ENCODE measurements at places on chromosomes 11 and 22.

DNA sequence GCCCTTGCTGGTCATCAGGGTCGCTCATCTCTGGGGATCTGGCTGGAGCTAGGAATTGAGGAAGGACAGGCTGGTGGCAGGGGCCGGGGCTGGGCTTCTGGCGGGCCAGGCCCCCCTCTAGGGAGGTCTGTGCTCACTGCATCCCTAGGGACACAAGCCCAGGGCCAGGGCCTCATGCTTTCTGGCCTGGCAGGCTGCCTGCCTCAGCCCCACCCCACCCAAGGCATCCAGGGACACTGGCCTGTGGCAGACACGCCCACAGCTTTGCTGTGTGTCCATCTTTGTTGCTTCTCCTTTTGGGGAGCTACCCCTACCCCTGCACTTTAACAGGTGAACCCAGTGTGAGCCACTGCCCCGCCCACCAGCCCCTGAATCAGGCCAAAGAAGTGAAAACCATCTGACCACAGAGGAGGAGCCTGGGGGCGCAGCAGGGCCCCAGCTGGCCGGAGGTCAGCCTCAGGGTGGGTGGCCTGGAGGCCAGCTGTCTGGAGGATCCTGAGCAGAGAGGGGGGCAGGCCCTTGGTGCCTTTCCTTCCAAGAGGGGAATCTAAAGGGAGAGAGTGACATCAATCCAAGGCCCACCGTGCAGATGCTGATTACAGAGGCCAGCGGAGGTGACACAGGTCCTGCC, 26.8 kb upstream of the CELSR1 start:
- no peak for DNase-seq

DNA sequence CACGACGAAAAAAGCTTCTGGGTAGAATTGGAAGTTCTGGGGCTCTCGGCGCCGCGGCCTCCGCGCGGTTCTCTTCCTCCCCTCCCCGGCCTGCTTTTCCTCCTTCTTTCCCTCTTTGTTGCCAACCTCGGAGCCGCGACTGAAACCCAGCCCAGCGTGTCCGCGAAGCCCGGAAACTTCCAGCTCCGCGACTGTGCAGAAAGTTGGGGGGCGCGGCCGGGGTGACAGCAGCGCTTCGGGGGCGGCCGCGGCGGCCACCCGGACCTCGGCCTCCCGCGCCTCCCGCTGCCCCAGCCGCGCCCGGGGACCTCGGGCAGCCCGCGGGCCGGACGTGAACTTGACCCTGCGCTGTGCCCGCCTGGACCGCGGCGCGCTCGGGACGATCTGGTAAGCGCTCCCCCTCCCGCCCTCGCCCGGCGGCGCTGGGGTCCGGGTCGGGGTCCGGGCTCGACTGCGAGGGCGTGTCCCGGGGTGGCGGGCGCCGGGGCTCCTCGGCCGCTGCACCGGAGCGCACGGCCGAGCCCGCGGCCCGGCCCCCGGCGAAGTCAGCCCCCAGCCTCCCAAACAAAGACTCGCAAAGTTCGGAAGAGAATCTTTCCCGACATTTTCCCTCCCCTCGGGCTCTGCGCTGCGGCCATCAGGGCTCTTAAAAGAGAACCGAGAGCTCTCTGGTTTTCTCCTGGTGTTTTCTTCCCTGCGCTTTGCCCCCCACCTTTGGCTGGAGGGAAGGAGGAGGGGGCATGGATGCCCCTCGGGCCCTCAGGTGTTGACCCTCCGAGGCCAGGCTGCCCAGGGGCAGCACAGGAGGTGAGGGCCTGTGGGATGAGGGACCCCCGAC, 67.9 kb upstream of the WNT7B start:
- peak; percentile 45 for DNase-seq

GRCh38 chr22:22879675-22880155, 7.9 kb upstream of the IGLL5 start:
- no peak for DNase-seq

- DNase-seq: peak; percentile 39
These were observed 72.5 kb downstream of the PACS1 start for GRCh38 chr11:66142370-66143263.

DNA sequence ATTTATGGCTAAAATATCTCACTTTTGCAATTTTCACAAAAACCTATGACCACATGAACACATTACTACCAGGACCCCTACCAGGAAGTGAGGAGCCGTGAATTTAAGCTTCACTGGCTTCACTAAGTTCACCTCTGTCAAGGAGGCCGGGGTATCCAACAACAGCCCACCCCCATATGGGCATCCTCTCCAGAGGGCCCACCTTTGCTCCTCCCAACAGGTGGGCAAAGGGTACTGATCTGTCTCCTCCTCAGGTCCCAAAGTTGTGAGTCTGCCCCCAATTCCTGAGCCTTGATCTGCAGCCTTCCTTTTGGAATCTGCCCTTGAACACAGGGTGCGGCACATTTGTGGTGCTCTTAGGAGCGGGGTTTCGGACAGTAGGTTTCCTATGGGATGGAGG, 66.9 kb downstream of the OTOG start:
- DNase-seq: no peak

DNA sequence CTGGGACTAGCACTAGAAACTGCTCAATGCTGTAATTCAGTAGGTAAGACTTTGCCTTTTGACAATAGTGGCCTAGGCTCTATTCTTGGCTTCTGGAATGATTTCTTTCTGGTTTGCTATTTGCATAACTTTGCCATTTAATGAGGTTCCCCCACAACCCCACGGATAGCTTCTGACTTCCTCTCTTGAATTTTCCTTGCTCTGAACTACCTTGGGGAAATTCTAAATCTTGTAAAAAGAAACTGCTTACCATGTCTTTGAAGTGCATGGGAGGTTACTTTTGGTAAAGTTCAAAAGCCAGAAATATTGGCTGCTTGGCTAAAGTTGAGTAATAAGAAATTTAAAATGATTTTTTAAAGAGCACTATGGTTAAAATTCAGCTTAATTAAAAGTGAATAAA, 35.3 kb downstream of the CARD18 start:
- no peak for DNase-seq

- DNase-seq: peak; percentile 77
These were observed 435.1 kb upstream of the DDI1 start for GRCh38 chr11:103601225-103601846.

GRCh38 chr11:77191429-77191822, 63.4 kb downstream of the MYO7A start:
- DNase-seq: no peak

DNA sequence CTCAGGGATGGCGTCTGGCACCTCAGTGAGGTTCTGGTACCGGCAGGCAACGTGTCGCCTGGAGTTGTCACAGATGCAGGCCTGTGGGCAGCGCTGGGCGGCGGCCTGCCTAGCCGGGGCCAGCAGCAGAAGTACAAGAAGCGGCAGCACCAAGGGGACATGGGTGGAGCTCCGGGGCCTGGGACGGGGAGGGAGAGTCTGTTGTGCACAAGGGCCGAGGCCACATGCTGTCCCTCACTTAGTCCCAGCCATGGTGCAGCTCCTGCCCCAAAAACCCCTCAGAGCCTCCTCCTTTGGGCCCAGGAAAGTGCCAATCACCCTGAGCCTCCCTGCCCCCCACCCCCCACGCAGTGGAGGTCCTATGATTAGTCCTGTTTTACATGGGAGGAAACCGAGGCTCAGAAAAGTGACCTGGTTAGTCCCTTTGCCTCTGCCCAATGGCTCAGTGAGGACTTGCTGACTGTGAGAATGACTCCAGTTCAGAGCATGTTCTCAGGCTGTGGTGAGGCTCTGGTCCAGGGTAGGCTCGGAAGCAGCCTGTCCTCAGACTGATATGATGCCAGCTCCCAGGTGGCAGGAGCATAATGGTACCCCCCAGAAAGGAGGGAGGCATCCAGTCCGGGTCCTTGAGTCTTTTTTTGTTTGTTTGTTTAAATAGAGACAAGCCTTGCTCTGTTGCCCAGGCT, 1.1 kb downstream of the CHADL start:
- DNase-seq: no peak

DNA sequence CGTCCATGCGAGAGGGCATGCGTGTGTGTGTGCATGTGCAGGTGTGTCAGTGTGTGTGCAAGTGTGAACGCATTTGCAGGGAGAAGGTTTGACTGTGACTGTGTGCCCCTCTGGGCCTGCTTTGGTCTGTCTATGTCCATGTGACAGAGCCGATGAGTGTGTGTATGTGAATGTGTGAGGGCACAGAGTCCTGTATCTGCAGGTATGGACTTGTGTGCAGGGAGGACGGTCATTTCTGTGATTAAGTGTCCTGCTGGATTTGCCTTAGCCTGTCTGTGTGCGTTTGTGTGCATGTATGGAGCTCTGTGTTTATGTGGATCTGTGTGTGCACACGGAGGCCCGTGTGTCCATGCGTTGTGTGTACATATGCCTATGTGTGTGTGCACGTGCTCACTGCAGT, 5.4 kb downstream of the EMID1 start:
- no peak for DNase-seq

DNA sequence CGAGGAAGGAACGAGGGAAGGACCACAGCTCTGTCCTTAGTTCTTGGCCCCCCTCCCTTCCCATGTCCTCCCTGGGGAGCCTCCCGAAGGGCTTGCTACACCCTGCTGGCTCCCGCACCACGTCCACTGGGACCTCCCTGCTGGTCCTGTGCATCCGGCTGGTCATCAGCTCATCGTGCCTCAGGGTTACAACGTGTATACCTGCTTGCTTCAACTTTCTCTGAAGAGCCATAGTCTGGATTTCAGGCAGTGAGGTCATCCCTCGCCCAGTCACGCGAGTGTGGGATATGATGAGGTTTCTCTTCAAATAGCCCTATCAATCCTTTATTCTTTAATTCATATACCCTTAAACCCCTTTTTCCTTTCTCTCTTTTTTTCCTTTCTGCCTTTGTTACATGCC, 21.5 kb upstream of the CECR2 start:
- DNase-seq: no peak

DNA sequence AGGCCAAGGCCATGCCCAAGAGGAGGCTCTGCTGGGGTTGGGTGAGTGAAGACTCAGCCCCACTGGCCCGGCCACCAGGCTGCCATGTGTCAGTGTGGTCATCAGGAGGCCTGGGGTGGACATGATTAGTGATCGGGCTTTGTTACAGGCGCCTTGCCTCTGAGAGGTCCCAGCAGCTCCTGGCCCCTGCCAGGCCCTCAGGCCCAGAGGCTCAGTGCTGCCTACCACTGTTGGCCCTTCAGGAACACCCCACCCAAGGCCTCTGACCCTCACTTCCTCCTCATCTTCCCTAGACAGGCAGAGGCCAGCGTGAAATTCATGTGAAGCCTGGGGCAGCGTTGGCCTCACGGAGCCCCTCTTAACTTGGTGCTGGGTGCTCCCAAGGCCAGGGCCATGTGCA, 2.2 kb downstream of the MRPL23 start:
- DNase-seq: no peak

DNA sequence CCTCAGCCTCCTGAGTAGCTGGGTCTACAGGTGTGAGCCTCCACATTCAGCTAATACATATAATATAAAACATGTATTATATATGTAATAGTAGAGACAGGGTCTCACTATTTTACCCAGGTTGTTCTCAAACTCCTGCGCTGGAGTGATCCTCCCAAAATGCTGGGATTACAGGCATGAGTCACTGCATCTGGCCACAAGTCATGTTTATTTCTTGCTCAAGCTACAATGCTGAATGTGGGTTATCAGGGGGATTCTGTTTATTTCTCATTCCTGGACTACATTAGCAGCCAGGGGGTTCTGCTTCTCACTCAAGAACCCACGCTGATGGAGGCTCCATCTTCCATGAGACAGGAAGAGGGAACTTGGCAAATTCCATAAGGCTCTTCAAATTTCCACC, 24.8 kb downstream of the FOLR3 start:
- DNase-seq: no peak

DNA sequence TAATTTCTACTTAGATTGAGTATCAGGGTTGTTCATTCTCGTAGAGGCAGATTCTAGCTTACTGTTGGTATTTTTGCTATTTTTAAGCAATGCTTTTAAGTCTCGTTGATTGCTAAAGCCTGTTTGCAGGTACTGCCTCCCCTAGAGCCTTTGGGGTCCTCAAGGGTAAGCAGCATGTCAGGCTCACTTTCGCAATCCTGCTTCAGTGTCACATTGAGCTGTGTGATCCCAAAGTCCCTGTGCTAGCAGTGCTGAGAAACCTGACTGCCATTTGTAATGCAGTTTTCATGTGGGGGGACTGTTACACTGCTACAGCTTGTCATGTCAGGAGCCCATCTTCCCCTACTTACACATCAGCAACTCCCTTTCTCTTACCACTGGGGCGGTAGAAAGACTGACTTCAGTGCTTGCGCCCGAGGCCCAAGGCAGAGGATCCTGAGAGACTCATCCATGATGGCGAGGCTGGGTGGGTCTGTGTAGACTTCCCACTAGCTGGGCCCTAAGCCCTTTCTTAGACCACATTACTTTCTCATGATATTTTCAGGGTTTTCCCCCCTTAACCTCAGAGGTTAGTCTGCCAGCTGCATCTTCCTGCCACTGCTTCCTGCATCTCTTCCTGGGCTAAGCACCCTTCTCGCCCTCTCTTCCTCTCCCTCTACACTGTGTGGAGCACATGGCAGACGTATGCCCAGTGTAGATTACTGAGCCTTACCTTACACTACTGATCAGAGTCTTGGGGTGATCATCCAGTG, 40.8 kb upstream of the ST14 start:
- DNase-seq: no peak

- no peak for DNase-seq
These were observed 32.7 kb downstream of the ZNF143 start for GRCh38 chr11:9493492-9493891.

- DNase-seq: no peak
These were observed 5.8 kb downstream of the PKP3 start for GRCh38 chr11:399731-400211.

GRCh38 chr22:45181240-45181639, 17.5 kb downstream of the NUP50 start:
- DNase-seq: no peak

GRCh38 chr11:67646535-67647336, 3.8 kb downstream of the ACY3 start:
- DNase-seq: no peak

GRCh38 chr11:18285841-18286240, 19.8 kb downstream of the SAA1 start:
- no peak for DNase-seq

GRCh38 chr11:762421-763072, 14.7 kb downstream of the GATD1 start:
- peak; percentile 41 for DNase-seq

DNA sequence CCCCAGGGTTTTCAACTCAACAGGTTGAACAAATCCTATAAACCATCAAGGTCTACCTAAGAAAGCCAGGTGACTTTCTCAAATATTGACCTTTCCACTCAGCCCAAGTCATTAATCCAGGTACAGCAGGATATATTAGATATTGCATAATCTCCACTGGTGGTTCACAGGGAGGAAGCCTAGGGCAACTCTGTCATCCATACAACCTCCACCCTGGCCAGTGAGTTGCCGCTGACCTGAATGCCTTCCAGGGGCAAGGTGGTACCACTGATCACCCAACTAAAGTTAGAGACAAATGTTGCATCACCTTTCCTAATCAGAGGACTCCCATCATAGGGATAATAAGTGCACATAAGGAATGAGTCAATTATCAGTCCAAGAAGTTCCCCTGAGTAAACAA, 22.9 kb downstream of the GUCD1 start:
- DNase-seq: no peak

DNA sequence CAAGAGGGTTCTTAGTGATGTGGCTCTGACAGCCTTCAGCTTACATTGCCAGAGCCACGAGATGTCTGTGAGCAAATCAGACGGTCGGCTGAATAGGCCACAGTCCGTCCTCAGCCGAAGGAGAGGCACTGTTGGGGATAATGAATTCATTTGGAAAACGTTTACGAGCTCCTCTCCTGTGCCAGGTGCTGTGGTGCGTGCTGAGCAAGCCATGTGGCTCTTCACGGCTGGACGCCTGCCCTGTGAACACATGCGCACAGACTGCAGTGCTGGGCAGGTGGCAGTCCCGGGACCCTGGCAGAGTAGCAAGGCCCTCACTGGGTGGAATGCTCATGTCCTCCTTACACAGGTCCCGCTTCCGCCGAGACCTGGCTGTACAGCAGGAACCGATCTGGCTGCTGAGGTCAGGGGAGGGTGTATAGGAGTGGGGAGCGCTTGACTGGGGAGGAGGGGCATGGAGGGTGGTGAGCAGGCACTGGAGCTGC, 6.8 kb downstream of the TBC1D22A start:
- no peak for DNase-seq

All from fibroblast of skin of right quadriceps (primary cell).